ENCODE measurements at places on chromosomes 6 and 20.

GRCh38 chr6:104688283-104688969 lies 171.3 kb downstream of the HACE1 start:
- no peak for DNase-seq

DNA sequence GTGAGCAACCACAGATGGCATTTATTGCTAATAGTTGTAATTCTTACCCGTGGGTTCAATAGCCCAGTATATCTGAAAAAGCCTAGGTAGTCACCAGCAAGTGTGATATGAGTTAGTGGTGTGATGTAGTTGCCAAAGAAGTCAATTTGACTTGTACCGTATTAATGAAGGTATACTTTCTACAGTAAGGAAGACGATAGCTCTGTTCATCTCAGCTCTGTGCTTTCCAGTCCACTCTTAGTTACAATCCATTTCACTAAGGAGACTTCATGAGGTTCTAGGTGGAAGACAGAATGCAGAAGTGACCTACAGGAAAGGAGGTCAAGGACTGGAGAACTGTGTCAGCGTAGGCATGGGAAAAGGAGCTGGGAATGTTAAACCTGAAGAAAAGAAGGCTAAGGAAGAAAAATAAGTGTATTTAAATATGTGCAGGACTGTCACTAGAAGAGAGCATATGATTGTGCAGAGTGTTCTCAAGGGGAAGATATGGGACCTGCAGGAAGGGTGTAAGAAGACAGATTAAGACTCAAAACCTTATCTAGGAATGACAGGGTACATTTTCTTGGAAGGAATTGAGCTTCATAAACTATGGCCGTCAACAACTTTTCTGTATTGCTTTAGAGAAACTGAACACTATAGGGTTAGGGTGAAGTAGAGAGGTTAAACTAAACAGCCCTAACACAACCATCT lies 116.9 kb upstream of the SCGN start:
- no peak for DNase-seq

DNA sequence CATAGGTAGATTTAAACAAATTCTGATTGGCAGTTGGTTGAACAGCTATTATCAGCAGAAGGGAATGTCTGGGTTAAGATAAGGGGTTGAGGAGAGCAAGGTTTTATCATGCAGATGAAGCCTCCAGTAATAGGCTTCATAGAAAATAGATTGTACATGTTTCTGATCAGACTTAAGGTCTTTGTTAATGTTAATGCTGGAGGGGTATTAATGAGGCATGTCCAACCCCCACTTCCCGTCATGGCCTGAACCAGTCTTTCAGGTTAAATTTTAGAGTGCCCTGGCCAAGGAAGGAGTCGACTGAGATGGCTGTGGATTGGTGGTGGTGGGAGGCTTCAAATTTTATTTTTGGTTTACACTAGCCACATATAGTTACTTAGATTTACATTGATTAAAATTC lies 3.4 kb downstream of the CLPSL1 start:
- no peak for DNase-seq

- no peak for DNase-seq
Measured at GRCh38 chr6:84777888-84778287, 13.5 kb upstream of the TBX18 start.

- no peak for DNase-seq
Measured at GRCh38 chr6:45685076-45685475, 307.3 kb upstream of the SUPT3H start.

GRCh38 chr6:152879681-152880080 lies 103.2 kb downstream of the FBXO5 start:
- no peak for DNase-seq

GRCh38 chr6:4129446-4129845 lies 5.9 kb downstream of the ECI2 start:
- DNase-seq: no peak

Data from stimulated activated CD4-positive, alpha-beta T cell treated with anti-CD3 and anti-CD28 coated beads, Interleukin-12 subunit alpha, Interleukin-12 subunit beta, amount 100 ng/mL, for 48 hours (primary cell).